NCI-H2081 treated with DMSO at 0.1 percent for 48 hours (cell line): ENCODE measurements at places on chromosomes 6 and 20.

DNA sequence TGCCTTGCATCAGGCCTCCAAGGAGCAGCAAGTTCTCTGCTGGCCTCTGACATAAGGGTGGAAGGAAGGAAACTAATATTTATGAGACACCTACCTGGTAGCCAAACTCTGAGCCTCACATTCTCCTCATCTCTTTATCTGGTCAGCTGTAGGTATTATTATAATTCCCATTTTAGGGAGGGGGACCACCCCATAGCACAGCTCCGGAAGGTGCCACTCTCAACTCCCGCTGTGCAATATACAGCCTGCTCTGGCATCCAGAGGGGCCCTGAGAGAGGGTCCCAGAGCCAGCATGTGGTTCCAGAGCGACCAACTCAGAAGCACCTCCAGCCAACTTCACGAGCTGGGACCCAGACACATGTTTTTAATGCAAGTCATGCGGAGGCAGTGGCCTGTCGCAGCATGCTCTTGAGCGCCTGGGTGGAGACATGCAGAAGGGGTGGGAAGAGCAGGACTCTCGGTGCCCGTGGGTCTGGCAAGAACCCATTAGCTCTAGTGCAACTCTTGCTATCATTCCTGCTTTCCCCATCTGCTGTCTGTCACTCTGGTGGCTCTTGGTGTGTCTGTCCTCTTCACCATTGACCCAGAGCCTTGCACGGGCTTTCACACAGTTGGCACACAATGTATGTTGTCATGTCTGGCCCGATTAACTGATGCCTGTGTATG lies 15.0 kb upstream of the MYMX start:
- no peak for DNase-seq

- no peak for DNase-seq
Measured at GRCh38 chr6:116329156-116329555, 41.6 kb upstream of the DSE start.

DNA sequence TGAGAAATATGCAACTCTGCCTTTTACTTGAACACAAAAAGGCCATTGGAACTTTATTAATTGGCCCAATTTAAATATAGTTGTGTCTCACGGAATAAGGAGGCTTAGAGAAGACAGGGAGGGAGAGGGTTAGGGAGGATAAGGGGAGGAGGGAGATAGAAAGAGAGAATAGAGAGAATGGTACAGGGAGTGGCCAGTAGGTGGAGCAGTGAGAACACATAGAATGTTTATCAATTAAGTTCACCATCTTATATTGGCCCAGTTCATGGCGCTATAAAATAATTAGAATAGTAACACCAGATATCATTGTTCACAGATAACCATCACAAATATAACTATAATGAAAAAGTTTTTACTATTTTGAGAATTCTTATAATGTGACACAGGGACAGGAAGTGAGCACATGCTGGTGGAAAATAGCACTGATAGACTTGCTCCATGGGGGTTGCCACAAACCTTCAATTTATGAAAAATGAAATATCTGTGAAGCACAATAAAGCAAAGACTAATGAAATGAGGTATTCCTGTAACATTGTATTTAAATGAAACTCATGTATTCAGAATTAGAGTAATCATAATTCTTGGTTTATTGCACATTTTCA lies 374.1 kb upstream of the MANEA start:
- no peak for DNase-seq

GRCh38 chr20:46799781-46800408 lies 90.4 kb downstream of the SLC2A10 start:
- DNase-seq = peak; percentile 51

DNA sequence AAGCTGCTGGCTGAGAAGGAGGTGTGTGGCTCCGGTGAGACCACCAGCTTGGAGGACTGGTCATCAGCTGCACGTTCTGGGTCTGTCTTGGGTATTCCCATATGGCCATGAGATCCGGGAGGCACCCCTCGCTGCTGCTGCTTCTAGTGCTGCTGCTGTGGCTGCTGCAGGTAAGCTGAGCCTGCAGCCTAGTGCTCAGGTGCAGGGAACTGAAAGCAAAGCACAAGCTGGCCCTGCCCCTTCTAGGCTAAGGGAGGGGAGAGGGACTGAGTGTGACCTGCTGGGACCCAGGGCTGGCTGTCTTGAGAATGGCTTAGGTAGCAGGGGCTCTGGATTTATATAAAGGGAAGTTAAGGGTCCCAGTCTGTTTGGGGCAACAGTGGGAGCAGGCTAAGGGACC lies 403 bp downstream of the CDH26 start:
- DNase-seq = no peak

DNA sequence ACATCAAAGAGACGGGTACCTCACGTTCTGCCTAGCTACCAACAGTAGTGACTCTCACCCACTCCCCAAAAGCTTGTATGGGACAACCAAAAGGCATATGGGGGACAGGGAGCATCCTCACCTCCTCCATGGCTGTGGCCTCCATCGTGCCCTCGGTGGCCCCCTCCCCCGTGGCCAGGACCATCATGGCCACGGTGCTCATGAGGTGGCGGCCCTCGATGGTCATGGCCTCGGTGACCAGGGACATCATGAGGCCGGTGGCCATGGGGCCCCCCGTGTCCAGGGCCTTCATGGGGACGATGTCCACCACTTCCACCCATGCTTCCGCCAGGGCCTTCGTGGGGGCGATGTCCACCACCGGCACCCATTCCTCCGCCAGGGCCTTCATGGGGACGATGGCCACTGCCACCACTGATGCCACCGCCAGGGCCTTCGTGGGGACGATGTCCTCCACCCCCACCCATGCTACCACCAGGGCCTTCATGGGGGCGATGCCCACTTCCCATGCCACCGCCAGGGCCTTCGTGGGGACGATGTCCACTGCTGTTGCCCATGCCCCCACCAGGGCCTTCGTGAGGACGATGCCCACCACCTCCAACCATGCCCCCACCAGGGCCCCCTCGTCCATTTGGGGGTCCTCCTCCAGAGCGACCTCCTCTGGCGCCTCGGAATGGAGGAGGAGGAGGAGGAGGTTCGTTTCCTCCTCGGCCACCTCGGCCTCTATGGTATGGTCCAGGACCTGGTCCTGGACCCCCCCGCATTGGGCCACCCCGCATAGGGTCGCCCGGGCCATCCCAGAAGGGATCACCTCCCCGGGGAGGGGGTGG lies 15.0 kb downstream of the PPP1R10 start:
- no peak for DNase-seq

- DNase-seq = no peak
Measured at GRCh38 chr6:127147534-127147933, 29.1 kb downstream of the RSPO3 start.

- DNase-seq = no peak
Measured at GRCh38 chr20:7776148-7776547, 164.1 kb downstream of the HAO1 start.

DNA sequence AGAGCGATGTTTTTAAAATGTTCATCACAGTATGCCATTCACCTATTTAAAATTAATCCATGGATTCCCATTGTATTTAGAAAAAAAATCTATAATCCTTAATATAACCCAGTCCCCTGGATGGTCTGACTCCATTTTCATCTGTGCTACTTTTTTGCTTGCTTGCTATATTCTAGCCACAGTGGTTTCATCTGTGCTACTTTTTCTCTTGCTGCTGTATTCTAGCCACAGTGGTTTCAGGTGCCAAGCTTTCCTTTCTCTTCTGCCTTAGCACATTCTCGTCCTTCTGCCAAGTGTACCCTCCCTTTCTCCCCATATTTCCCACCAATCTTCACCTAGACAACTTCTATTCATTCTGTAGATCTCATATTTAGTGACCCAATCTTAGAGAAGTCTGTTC lies 33.3 kb upstream of the SOX4 start:
- no peak for DNase-seq

GRCh38 chr20:48824830-48825565 lies 2.8 kb downstream of the PREX1 start:
- no peak for DNase-seq

- DNase-seq = no peak
Measured at GRCh38 chr6:12962529-12962928, 246.0 kb downstream of the PHACTR1 start.
